ENCODE measurements at places on chromosomes 2 and 18.

DNA sequence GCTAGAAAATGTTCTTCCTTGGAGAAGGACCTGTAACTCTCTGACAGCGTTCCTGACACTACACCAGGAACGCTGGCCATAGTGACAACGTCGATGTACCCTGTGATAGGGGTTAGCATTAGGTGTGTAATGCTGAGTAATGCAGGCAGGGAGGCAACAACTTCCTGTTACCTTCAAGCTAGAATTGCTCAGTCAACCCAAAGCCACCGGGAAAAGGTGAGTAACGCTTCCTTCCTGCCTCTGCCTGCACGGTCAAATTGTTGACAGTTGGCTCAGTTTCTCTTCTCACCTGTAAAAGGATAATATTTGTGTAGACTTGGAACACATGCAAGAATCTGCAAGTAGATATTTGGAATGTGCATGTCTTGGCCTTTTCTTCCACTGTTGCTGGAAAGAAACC lies 12.7 kb downstream of the FAM110C start:
- no peak for DNase-seq

DNA sequence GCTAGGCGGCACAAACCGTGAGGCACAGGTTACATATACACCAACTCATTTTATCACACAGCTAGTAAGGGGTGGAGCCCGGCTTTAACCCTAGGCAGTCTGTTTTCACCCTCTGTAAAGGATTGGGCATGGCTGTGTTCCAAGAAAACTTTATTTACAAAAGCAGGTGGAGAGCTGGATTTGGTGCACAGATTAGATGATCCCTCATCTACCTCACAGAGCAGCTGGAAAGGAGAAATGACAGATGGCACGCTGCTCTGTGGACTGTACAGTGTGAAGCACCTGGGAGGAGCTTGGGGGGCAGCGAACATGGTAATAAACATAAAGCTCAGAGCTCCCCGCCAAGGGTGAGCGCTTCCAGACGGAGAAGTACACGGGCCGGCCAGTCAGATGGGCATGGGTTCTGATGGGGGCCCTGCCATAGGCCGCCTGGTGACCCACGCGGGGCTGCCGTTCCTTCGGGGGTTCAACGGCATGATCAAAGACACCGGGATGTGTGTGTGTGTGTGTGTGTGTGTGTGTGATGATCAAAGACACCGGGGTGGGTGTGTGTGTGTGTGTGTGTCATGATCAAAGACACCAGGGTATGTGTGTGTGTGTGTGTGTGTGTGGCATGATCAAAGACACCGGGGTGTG lies 862 bp upstream of the TMEM177 start:
- peak; percentile 53 for DNase-seq

DNA sequence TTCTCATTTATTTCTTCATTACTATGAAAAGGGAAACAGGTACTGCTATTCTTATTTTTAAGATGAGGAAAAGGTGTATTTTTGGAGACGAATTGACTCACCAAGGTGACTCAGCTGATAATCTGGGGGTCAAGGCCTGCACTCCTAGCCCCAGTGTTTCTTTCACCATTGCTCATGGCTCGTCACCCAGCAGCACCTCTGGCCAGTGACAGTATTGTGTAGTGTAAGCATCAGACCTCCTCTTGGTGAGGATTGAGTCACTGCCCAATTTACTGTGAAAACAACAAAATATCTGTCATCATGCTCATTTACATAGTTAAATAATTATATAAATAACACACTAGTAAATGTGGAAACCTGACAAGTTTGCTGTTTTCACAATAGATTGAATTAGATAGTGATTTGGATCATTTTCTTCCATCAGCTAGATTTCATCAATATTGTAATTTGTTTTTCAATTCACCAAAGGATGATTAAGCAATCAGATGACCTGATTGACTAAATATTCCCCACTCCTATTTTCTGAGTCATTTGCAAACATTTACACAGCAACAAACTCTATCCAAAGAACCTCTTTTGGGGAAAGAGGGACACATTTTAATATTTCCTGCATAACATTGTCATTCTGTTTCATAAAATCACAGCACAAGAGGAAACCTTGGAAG lies 492.8 kb upstream of the RAB12 start:
- no peak for DNase-seq

- DNase-seq, result no peak
Observed at GRCh38 chr2:236935631-236936445, 149.9 kb upstream of the COPS8 start.

- DNase-seq, result no peak
Observed at GRCh38 chr2:54866868-54867267, 143.4 kb downstream of the EML6 start.

DNA sequence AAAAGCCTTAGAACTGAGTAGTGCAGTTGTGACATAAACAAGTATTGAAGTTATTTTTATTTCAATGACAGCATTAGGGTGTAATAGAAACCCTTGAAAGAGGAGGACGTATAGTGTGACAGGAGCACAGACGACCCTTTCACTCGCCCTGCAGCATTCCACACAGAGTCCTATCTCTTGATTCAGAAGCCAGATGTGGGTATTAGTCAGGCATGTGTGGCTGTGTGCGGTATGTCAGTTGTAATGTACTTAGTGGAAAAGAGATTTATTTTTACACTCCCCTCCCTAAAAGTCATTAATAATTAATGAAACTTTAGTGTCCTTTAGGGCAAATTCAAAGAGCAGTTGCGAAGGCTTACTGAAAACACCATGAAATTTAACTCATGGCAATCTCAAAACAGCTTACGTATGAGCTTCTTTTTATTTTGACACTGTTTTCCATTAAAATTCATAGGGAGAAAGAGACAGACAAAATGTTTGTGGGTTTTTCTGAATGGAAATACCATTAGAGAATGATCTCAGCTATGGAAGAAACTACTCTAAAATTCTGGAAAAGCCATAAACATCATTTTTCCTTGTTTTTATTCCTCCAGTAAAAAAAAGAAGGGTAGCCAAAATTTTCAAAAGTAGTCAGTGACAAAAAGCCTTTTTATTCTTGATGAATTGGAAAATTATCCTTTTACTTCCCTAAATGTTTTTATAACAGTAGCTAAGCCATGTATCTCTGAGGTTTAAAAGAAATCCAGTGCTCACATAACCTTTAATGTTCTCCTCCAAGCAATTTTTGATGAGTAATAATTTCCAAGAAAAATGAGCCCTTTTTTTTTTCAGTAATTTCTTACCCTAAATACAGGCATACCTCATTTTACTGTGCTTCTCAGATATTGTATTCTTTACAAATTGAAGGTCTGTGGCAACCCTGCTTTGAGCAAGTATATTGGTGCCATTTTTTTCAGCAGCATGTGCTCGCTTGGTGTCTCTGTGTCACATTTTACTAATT lies 84.0 kb upstream of the DSEL start:
- DNase-seq, result no peak

DNA sequence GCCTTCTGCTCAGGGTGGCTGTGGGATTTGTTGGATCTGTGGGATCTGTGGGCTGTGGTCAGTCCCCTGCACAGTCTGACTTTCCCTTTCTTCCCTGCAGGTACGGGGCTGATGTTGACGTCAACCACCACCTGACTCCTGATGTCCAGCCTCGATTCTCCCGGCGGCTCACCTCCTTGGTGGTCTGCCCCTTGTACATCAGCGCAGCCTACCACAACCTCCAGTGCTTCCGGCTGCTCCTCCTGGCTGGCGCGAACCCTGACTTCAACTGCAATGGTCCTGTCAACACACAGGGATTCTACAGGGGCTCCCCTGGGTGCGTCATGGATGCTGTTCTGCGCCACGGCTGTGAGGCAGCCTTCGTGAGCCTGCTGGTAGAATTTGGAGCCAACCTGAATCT lies 17.5 kb downstream of the ASB1 start:
- no peak for DNase-seq

- DNase-seq, result no peak
Observed at GRCh38 chr2:96264656-96265348, 995 bp downstream of the TMEM127 start.

- no peak for DNase-seq
Observed at GRCh38 chr2:60948926-60949579, 67.7 kb downstream of the REL start.

DNA sequence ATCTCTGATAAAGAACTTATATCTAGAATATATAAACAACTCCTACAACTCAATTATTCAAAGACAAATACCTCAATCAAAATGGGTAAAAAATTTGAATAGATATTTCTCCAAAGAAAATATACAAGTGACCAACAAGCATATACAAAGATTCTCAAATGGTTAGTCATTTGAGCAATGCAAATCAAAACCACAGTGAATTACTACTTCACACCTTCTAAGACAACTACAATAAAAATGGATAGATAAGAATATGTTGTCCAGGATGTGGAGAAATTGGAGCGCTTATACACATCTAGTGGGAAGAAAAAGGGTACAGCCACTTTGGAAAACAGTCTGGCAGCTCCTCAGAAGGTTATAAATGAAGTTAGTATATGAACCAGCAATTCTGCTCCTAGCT lies 332.9 kb downstream of the TGIF1 start:
- no peak for DNase-seq

DNA sequence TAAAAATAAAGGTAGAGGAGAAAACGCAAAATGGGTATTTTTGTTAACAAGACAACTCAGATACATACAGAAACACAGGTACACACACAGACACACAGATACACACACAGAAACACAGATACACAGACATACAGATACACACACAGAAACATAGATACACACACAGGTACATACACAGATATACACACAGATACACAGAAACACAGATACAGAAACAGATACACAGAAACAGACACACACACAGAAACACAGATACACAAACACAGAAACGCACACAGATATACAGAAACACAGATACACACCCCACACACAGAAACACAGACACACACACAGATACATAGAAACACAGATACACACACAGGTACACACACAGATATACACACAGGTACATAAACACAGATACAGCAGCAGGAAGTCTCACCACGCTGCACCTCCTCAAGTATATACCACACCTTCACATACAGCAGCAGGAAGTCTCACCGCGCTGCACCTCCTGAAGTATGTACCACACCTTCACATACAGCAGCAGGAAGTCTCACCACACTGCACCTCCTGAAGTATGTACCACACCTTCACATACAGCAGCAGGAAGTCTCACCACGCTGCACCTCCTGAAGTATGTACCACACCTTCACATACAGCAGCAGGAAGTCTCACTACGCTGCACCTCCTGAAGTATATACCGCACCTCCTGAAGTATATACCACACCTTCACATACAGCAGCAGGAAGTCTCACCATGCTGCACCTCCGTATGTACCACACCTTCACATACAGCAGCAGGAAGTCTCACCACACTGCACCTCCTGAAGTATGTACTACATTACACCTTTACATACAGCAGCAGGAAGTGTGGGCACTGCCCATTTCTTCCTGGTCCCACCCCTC lies 250.5 kb downstream of the HDAC4 start:
- peak; percentile 54 for DNase-seq

DNA sequence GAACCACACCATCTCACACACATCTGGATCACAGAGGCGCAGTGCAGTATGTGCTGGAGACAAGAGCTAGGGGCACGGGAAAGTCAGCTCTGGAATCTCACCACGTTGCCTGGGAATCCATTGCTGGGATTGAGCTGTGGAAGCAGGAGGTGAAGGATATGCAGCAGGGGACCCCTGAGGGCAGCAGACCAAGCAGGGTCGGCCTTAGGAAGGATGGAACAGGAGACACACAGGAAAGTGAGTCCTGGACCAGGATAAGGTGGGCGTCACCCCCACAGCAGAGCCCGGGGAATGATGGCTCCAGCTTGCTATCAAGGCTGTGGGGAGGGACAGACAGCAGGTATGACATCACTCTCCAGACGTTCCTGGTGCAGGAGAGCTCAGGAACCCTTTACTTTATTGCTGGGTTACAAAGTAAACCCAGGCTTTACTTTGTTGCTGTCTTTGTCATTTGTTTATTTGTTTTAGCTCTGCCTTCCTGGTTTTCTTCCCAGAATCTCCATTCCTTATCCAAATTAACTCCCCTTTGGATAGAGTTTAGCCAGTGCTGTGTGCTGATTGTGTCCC lies 329.8 kb upstream of the MYT1L start:
- no peak for DNase-seq

- DNase-seq, result no peak
Observed at GRCh38 chr2:182982941-182983340, 55.3 kb downstream of the NCKAP1 start.

GRCh38 chr2:119689218-119689617 lies 10.2 kb downstream of the TMEM177 start:
- no peak for DNase-seq

DNA sequence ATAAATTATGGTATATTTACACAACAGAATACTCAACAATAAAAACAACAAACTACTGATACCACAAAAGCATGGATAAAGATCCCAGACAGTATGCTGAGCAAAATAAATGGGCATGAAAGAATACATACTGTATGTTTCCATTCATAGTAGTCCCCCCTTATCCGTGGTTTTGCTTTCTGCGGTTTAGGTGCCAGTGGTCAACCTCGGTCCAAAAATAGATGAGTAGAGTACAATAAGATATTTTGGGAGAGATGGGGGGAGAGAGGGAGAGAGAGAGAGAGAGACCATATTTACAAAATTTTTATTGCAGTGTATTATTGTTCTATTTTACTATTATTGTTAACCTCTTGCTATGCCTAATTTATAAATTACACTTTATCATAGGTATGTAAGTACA lies 21.0 kb upstream of the TGFA start:
- no peak for DNase-seq

GRCh38 chr2:96225016-96225533 lies 16.4 kb upstream of the STARD7 start:
- DNase-seq, result no peak

GRCh38 chr2:188314314-188315054 lies 22.8 kb downstream of the GULP1 start:
- DNase-seq, result no peak

DNA sequence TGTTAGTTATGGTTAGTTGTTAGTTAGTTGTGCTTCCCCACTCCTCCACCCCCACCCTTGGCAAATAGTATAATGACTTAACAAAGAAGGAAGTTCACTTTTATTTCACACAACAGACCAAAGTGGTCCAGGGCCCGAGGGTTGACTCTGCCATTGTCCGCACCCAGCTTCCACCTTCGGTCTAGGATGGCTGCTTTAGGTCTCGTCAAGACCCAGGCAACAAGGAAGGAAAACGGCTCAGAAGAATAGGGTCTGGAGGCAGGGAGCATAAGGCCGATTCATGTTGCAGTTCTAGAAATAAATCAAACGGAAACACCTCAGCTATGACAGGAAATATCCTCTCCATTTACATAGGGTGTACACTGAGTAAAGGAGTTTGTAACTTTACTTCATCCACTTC lies 206.0 kb upstream of the CXCR4 start:
- DNase-seq, result no peak

DNA sequence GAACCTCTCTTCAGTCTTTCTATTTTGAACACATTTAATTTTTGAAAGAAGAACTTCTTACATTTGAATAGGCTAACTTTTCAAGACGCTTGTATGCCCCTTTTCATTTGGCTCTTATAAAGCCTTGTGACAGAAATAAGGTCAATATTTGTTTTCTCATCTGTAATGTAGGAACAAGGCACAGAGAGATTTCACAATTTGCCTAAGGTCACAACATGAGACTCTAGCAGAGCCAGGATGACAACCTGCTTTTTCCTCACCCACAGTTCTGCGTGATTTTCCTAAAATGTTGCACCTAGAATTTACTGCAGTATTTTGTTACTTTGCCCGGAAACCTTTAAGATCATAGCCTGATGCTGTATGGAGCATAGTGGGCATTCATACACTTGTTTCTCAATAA lies 67.4 kb downstream of the TXNL1 start:
- no peak for DNase-seq

- DNase-seq, result no peak
Observed at GRCh38 chr2:186827862-186828492, 21.0 kb downstream of the ZSWIM2 start.
